ENCODE measurements at places on chromosomes 1 and 21.

GRCh38 chr21:42047821-42048613 is 23.1 kb upstream of the UMODL1 start:
- DNase-seq: no peak

GRCh38 chr1:3570066-3570986 is 41.0 kb downstream of the MEGF6 start:
- DNase-seq: no peak

- no peak for DNase-seq
These were observed 123.3 kb downstream of the PCNX2 start for GRCh38 chr1:233172201-233172600.

GRCh38 chr1:44326024-44326701 is 28.9 kb downstream of the ERI3 start:
- no peak for DNase-seq

- DNase-seq: no peak
These were observed 59.0 kb upstream of the MACF1 start for GRCh38 chr1:39145331-39145965.

DNA sequence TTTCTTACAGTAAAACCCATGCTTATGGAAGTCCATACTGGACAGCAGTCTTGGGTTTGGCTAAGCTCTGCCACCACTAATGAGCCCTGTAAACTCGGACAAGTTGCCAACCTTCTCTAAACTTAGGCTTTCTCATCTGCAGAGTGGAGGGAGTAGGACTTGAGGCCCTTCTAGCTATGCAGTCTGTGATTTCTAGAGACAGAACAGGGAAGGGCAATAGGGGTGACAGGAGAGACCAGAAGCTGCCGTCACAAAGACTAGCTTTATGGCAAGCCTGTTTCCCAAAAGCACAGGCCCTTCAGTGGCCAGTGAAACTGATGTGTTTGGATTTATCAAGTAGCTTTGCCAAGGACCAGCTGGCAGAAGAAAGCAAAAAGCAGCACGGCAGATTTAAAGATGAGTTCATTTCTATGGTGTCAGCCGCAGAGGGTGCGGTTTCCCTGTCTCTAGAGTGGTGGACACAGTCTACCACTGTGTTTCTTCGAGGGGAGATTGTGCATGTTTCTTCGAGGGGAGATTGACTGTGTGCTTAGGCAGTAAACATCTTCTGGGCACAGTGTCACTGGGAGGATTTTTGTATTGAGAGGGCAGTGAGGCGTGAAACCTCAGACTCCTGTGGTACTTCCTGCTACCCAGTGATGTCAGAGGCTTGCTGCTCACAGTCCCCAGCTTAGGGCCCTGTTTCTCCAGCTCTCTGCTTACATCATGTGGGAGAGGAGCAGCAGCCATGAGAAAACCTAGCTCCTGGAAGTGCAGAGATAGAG is 119.0 kb downstream of the ROR1 start:
- no peak for DNase-seq

GRCh38 chr1:22402356-22403053 is 49.1 kb upstream of the ZBTB40 start:
- DNase-seq: no peak

DNA sequence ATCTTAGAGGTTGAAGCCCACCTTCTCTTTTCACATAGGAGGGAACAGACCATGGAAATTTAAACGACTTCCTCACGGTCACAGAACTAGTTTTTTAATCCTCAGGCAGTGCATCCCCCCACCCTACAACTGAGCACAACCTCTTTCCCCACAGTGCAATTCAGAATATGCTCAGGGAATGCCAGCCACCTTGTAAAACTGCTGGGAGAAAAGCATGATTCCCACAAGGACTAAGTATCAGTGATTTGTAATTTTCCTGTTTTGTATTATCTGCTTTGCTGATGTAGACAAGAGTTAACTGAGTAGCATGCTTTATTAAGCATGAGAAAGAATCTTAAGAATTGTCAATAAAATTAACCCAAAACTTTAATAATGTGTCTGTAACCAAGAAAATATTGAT is 23.8 kb downstream of the TMEM50A start:
- no peak for DNase-seq

- no peak for DNase-seq
These were observed 33.6 kb upstream of the THEM4 start for GRCh38 chr1:151942882-151943281.

GRCh38 chr1:228429007-228429406 is 12.3 kb upstream of the TRIM17 start:
- DNase-seq: no peak

Data from stimulated activated CD4-positive, alpha-beta T cell treated with anti-CD3 and anti-CD28 coated beads, Interleukin-1b, Interleukin-23, amount 100 ng/mL, for 1 hour (primary cell).